ENCODE measurements at places on chromosomes 11 and 22.
A peak's percentile ranks its signal among the peaks of the same experiment; 100 is the strongest.

DNA sequence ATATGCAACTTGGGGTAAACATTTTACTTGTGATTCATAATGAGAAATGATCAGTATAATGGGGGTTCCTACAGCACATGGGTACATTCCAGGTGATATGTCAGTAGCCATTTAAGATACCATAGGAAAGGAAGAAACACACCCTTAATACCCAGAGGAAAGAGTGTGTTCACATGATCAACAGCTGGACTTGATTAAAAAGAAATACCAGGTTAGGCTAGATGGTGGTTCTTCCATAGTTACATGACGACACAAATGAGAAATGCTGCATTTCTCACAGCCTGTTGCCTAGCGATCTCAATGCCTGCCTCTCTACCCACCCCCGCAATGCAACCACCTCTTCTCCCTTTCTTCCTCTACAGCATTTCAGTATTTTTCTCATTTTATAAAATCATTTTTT lies 96.8 kb downstream of the TTC28 start:
- no peak for DNase-seq

DNA sequence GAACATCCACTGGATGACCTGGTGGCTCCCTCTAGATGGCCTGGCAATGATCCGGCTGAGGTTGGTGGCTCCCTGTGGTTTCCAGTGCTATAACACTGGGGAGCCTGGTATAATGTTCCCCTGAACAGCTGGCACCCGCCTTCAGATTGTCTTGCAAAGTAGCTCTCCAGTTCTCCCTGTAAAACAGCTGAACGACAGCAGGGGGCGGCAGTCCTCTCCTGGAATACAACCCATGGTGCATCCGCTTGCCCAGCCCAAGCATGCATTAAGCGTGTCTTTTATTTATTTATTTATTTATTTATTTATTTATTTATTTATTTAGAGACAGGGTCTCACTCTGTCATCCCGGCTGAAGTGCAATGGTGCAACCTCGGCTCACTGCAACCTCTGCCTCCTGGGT lies 258.9 kb downstream of the BUD13 start:
- no peak for DNase-seq

DNA sequence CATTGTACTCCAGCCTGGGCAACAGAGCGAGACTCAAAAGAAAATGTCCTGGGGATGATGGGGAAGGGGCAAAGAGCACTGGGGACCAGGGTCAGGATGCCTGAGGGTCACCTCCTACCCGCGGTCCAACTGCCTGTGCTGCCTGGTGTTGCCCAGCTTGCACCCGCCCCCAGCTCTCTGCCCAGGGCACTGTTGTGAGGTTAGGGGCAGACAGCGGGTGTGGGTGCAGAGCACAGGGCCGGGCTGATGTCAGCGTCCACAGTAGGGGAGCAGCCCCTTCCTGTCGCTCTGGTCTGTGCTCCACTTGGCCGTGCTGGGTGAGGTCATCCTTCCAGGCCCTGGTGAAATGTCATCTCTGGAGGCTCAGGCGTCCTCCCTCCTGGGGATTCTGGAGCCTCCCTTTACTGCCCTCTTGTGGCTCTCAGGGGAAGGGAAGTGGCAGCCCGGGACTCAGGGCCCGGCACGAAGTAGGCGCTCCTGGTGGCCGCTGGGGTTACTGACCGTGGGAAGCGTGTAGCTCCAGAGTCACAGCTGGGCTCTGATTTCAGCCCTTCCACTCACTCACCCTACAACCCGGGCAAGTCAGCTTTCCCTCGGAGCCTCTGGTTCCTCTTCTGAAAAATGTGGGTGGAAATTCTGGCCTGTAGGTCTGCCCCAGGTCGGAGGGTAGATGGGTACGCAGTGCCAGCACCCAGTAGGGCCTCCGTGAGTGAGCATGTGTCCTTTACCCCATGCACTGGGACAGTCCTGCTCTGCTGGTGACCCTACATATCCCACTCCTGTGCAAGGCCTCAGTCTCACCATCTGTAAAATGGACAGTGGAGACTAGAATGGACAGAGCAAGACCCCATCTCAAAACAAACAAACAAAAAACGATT lies 17.3 kb upstream of the PRR5 start:
- DNase-seq, result peak; percentile 64

DNA sequence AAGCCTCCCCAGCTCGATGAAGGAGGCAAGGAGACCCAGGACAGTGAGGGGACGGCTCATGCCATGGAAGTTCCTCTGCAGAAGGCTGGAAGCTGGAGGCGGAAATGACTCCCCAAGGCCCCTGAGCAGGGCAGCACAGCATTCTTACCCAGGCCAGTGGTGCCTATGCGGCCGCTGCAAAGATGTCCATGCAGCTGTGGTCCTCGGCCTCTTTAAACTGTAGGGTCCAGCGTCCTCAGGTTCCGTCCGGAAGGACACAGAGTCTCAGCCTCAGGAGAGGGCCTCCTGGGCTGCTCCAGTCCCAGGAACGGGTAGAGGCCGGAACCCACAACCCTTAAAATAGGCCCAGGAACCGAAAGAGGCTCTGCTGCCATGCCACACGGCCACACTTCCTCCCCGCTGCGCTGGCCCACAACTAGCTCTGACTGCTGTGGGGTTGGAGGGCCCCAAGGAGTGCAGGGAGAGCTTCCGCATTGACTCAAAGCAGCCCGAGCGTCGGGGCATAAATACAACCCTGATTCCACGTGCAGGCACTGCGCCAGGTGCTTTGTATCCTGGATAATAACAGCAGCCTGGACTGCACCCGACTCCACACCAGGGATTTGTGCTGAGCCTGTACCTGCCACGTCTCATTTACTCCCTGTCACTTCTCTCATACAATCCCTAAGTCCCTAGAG lies 5.5 kb downstream of the KIAA0930 start:
- DNase-seq, result no peak

DNA sequence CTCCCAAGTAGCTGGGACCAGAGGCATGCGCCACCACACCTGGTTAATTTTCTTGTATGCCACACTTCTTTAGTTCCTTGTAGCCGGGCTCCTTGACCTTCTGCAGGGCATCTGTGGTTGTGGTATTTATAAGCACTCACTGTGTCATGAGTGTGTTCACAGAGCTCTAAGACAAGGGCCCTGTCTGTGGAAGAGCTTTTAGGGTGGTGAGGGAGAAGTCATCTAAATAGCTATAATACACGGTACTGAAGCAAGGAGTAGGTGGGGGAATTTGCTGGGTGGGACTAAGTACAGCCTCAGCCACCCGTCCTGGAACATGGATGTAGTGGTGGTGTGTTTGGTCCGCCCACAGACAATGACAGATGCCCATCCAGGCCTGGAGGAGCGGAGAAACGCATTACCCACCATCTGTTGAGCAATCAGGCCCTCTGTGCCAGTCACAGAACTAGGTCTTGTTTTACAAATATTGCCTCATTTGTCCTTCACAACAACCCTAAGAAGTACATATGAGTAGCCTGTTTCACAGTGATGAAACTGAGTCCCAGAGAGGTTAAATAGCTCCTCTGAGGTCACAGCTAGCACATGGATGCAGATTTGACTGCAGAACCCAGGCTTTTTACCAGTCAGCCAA lies 10.1 kb downstream of the ACO2 start:
- DNase-seq, result no peak

- no peak for DNase-seq
Observed at GRCh38 chr22:42717197-42717928, 3.3 kb downstream of the A4GALT start.

GRCh38 chr11:134276396-134277182 lies 410 bp downstream of the GLB1L3 start:
- no peak for DNase-seq

GRCh38 chr11:123363556-123363955 lies 66.5 kb upstream of the GRAMD1B start:
- DNase-seq, result no peak

GRCh38 chr22:31584804-31585160 lies 77.2 kb downstream of the PISD start:
- DNase-seq, result no peak

- DNase-seq, result no peak
Observed at GRCh38 chr22:23509571-23510302, 70.4 kb downstream of the IGLL1 start.

- no peak for DNase-seq
Observed at GRCh38 chr11:113134626-113135025, 173.4 kb downstream of the NCAM1 start.

GRCh38 chr11:44780940-44781631 lies 54.3 kb downstream of the TSPAN18 start:
- no peak for DNase-seq

GRCh38 chr11:78855116-78855515 lies 280.5 kb upstream of the NARS2 start:
- DNase-seq, result no peak
